CD14-positive monocyte (primary cell): ENCODE measurements at places on chromosomes 2 and 18. TPM values are rescaled to one million over a fixed set of nuclear protein-coding genes. Genes with fewer than 3 reads are reported as not detected.

The RAX gene
- polyA plus RNA-seq, result not detected in 2 replicates

DNA sequence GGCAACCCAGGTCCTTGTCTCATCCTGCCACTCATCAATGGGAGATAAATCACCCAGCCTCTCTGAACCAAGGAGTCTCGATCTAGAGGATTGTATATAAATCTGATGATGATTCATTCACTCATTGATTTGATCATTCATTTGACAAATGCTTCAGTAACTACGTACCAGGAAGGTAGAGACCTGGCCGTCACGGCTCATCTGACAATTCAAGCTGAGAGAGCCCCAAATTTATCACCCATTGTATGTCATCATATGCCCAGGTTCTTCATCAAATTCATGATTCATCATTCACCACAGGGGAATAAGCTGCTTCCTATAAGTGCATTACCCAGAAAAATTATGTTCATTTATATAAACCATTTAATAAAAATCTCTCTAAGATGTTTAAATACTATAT is 116.9 kb downstream of the FAM161A start:
- H3K27ac ChIP-seq, result no peak overlapping the region
- no peak overlapping the region for H3K4me3 ChIP-seq
- H3K27me3 ChIP-seq, result no peaks in the 10 kb centered on the region
- no peaks in the 10 kb centered on the region for H3K4me1 ChIP-seq
- no peaks in the 10 kb centered on the region for H3K36me3 ChIP-seq

DNA sequence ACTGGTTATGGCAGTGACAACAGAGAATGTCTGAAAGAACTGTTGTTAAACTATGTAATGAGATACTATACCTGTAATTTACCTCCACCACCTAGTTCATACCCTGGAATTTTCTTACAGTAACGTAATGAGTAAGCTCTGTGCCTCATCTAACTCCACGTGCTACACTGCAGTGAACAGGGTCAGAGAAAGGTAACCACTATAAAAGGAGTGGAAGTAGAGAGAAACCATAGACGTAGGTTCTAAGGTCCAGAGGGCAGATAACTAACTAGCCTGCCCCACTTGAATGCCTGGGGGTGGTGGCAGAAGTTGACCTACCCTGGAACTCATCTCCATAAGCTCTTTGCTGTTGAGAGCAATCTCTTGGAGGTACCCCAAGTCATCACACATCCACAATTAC is 32.0 kb upstream of the B4GALT6 start:
- H3K27ac ChIP-seq, result no peak overlapping the region
- no peaks in the 10 kb centered on the region for H3K27me3 ChIP-seq
- no peak for DNase-seq
- no peaks in the 10 kb centered on the region for H3K4me1 ChIP-seq
- H3K4me3 ChIP-seq, result no peak overlapping the region

The BOLL gene
- not detected in 2 replicates for polyA plus RNA-seq

GRCh38 chr2:70937866-70938585 is 2.3 kb downstream of the ATP6V1B1 start:
- H3K36me3 ChIP-seq, result no peaks in the 10 kb centered on the region
- peak; percentile 0 for DNase-seq
- H3K4me1 ChIP-seq, result no peaks in the 10 kb centered on the region
- no peaks in the 10 kb centered on the region for H3K27me3 ChIP-seq

GRCh38 chr2:6081955-6082624 is 389.9 kb downstream of the SOX11 start:
- no peaks in the 10 kb centered on the region for H3K36me3 ChIP-seq
- H3K4me1 ChIP-seq, result no peaks in the 10 kb centered on the region
- H3K27me3 ChIP-seq, result no peaks in the 10 kb centered on the region
- no peak for DNase-seq
- H3K4me3 ChIP-seq, result no peak overlapping the region
- H3K27ac ChIP-seq, result no peak overlapping the region

GRCh38 chr2:10338270-10339188 is 35.8 kb downstream of the HPCAL1 start:
- H3K27me3 ChIP-seq, result no peaks in the 10 kb centered on the region
- H3K36me3 ChIP-seq, result no peaks in the 10 kb centered on the region
- peaks cover 14% of the 10 kb centered on the region for H3K4me1 ChIP-seq
- H3K27ac ChIP-seq, result no peak overlapping the region
- H3K4me3 ChIP-seq, result no peak overlapping the region
- no peak for DNase-seq

- no peaks in the 10 kb centered on the region for H3K4me1 ChIP-seq
- no peaks in the 10 kb centered on the region for H3K36me3 ChIP-seq
- no peak overlapping the region for H3K27ac ChIP-seq
- H3K4me3 ChIP-seq, result no peak overlapping the region
Measured at GRCh38 chr2:45814951-45815621, 163.6 kb downstream of the PRKCE start.

DNA sequence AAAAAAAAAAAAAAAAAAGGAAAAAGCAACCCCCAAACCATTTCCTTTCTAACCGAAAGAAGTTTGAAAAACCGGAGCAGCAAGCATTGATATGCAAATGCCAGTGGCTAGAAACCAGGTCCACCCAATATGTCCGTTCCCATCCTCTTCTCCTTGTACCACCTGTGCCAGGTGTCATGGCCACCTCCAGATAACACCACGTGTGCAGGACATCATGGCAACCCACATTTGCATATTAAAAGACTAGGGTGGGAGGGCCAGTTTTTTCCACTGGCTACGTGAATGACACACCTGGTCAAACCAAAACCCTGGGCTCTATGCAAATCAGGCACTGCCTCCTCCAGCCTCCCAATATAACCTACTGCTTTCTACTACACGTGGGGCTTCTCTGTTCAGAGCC is 303.3 kb upstream of the GULP1 start:
- H3K27ac ChIP-seq, result no peak overlapping the region
- no peak overlapping the region for H3K4me3 ChIP-seq
- DNase-seq, result no peak

DNA sequence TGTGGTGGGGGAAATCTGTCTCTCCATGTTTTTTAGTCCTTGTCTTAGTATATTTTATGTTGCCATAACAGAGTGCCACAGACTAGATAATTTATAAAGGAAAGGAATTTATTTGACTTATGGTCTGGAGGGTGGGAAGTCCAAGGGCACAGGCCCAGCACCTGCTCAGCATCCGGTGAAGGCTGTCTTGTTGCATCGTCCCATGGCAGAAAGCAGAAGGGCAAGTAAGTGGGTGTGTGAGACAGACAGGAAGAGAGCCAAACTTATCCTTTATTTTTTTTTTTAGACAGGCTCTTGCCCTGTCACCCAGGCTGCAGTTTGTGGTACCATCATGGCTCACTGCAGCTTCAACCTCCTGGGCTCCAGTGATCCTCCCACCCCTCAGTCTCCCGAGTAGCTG is 98.1 kb downstream of the HS1BP3 start:
- no peaks in the 10 kb centered on the region for H3K36me3 ChIP-seq
- DNase-seq, result no peak
- no peaks in the 10 kb centered on the region for H3K27me3 ChIP-seq
- no peak overlapping the region for H3K4me3 ChIP-seq
- no peak overlapping the region for H3K27ac ChIP-seq
- H3K4me1 ChIP-seq, result no peaks in the 10 kb centered on the region

DNA sequence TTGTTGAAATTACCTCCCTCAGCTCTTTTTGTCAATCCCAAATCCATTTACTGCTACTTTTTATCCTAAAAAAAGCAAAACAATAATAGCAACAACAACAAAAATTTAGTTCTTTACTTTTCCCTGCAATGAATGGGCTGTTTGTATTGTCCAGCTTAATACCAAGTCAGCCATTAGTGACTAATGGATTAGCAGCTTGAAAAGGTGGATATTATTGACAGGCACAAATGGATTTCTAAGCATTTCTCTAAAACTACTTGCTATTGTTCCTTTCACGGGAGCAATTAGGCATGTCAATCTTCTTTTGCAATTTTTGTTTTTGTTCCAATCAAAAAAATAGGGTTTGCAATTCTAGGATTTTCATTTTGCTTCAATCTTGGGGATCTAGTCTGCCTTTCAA is 32.1 kb upstream of the SPAG16 start:
- no peaks in the 10 kb centered on the region for H3K4me1 ChIP-seq
- no peak overlapping the region for H3K4me3 ChIP-seq
- no peaks in the 10 kb centered on the region for H3K36me3 ChIP-seq
- H3K27me3 ChIP-seq, result no peaks in the 10 kb centered on the region
- DNase-seq, result no peak

DNA sequence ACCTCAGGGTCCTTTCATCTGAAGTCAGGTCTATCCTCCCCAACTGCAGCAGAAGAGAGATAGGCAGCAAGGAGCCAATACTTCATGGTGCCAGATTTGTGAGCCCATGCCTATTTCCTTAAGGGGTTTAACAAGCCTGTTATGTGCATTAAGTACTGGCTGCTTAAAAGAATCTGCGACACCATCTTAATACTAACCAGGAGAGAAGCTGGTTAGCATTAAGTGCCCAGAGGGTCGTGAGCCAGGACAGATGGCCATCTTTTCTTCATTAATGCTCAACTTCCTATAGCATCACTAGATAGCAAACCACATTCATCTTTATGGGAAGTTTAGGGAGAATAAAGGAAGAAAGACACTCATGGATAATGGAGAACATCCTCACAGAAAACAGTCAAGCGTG is 289.1 kb downstream of the ETAA1 start:
- no peaks in the 10 kb centered on the region for H3K36me3 ChIP-seq
- DNase-seq, result no peak
- H3K27ac ChIP-seq, result no peak overlapping the region
- no peaks in the 10 kb centered on the region for H3K27me3 ChIP-seq
- H3K4me3 ChIP-seq, result no peak overlapping the region
- H3K4me1 ChIP-seq, result no peaks in the 10 kb centered on the region

DNA sequence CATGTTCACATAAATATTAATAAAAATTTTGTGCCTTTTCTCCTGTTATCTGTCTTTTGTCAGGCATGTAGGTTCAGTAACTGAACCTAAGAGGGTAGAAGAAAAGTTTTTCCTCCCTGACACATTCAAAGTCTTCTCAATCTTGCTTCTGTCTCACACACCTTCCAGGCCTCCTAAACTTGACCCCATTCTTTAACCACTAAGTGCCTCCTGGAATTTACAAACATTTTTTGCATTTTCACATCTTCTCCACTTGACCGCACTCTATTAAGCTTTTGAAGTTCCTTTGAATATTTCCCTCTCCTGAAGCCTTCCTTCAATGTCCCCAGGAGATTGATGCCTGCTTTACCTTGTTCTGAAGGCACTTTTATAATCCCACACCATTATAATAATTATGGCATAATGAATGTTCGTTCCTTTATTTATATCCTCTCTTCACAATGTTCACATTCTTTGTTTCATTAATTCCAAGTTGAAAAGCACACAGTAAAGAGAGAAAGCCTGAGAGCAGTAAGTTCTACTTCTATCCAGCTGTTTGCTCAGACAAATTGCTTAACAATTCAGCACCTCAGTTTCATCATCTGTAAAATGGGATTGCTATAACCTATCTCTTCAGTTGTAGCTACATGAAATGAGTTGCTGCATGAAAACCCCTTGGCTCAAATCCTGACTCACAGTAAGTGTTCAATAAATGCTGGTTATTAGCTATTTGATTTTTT is 184.8 kb upstream of the KLHL29 start:
- no peak overlapping the region for H3K27ac ChIP-seq
- DNase-seq, result no peak
- no peaks in the 10 kb centered on the region for H3K27me3 ChIP-seq
- H3K4me3 ChIP-seq, result no peak overlapping the region
- no peaks in the 10 kb centered on the region for H3K36me3 ChIP-seq

The RFX8 gene
- polyA plus RNA-seq, result not detected

GRCh38 chr2:196279541-196279940 is 108.2 kb upstream of the STK17B start:
- no peaks in the 10 kb centered on the region for H3K27me3 ChIP-seq
- H3K4me3 ChIP-seq, result no peak overlapping the region
- peaks cover 11% of the 10 kb centered on the region for H3K4me1 ChIP-seq
- H3K36me3 ChIP-seq, result no peaks in the 10 kb centered on the region
- no peak overlapping the region for H3K27ac ChIP-seq

DNA sequence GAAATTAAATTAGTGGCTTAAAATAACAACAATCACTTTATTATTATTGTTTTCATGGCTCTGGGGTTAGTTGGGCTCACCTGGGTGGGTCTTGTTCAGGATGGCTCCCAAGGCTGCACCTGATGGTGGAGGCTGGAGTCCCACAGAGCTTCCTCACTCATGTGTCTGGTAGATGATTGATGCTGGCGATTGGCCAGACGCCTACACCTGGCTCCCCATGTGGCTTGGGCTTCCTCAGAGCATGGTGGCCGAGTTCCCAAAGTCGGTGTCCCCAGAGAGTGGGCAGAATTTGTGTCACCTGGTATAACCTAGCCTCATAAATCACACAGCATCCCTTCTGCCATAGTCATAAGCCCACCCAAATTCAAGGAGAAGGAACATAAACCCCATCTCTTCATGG is 18.2 kb downstream of the DBI start:
- H3K27me3 ChIP-seq, result no peaks in the 10 kb centered on the region
- no peak overlapping the region for H3K27ac ChIP-seq

The ARMC9 gene
- polyA plus RNA-seq, result not detected

The TGFA gene
- polyA plus RNA-seq, result 2.5 TPM

The SLC9A4 gene
- polyA plus RNA-seq, result not detected in 2 replicates

The NBEAL1 gene
- 5.3 TPM for polyA plus RNA-seq

The LRP2 gene
- polyA plus RNA-seq, result not detected in 2 replicates

DNA sequence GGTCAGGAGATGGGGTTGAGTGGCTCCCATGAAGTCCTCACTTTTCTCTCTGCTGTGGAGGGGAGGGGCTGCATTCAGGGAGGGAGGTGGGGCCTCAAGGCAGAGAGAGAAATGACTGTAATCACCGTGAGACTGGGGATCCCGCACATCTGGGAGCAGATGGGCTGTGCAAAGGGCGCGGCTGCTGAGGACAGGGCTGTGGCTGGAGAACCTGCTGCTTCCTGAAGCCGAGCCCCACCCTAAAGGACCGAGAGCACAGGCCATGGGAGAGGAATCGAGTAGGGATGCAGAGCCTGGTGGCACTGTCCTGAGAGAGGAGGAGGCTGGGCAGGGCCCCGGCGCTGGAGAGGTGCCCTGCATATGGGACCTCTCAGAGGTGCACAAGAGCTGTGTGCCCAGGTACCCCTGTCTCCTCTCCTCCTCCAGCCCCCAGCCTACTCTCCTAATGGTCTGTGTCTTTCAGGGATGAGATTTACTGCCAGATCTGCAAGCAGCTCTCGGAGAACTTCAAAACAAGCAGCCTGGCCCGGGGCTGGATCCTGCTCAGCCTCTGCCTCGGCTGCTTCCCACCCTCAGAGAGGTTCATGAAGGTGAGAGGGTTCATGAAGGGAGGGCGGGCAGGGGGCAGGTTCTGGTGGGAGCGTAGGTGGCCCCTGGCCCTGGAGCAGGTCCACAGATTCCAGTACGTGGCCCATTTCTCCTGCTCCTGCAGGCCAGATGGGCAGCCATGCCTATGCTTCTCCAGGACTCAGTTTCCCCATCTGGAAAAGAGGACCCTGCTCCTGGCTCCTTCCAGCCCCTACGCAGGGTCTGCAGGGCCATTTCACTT is 25.9 kb upstream of the GPR17 start:
- no peak for DNase-seq
- H3K36me3 ChIP-seq, result no peaks in the 10 kb centered on the region
- no peak overlapping the region for H3K27ac ChIP-seq
- no peaks in the 10 kb centered on the region for H3K27me3 ChIP-seq
- no peak overlapping the region for H3K4me3 ChIP-seq
- no peaks in the 10 kb centered on the region for H3K4me1 ChIP-seq

The CENPA gene
- not detected for polyA plus RNA-seq

GRCh38 chr2:143128681-143129580 is at the start of gene ARHGAP15:
Gene ARHGAP15, plus strand, starts transcription at chr2:143129419.
- peak within 1 kb of the TSS; percentile 55 for H3K4me3 ChIP-seq
- peak; percentile 79 for DNase-seq
- H3K27ac ChIP-seq, result peak within 1 kb of the TSS; percentile 93

The RAB6C gene
- polyA plus RNA-seq, result not detected

GRCh38 chr2:64987956-64988419 is 1.2 kb upstream of the SLC1A4 start:
- H3K4me1 ChIP-seq, result peaks cover 35% of the 10 kb centered on the region
- H3K27ac ChIP-seq, result peak overlapping the region; percentile 91
- no peaks in the 10 kb centered on the region for H3K27me3 ChIP-seq
- peak overlapping the region; percentile 91 for H3K4me3 ChIP-seq
- H3K36me3 ChIP-seq, result no peaks in the 10 kb centered on the region
